Stimulated activated CD4-positive, alpha-beta T cell treated with anti-CD3 and anti-CD28 coated beads, Interleukin-15, amount 100 ng/mL, for 1 hour (primary cell): ENCODE measurements at places on chromosomes 13 and 19.

GRCh38 chr19:53432088-53432661, 391 bp downstream of the ZNF761 start:
- no peak for DNase-seq

DNA sequence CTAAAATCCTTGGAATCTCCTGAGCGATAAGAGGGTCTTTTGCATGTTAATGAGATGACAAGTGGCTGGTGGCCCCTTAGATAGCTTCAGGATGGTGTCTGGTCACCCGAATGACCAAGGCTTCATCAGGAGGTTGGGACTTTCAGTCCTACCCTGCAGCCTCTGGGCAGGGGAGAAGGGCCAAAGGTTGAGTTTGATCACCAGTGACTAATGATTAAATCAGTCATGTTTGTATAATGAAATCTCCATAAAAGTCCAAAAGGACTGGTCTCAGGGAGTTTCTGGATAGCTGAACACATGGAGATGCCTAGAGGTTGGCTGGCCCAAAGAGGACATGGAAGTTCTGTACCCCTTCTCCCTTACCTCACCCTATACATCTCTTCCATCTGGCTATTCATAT, 316.2 kb downstream of the MTUS2 start:
- no peak for DNase-seq

- DNase-seq, result no peak
Observed at GRCh38 chr19:19485998-19486290, 29.4 kb downstream of the TSSK6 start.

- no peak for DNase-seq
Observed at GRCh38 chr13:73428706-73429105, 369.9 kb downstream of the KLF5 start.

GRCh38 chr19:48135411-48135810, 24.8 kb upstream of the PLA2G4C start:
- no peak for DNase-seq

DNA sequence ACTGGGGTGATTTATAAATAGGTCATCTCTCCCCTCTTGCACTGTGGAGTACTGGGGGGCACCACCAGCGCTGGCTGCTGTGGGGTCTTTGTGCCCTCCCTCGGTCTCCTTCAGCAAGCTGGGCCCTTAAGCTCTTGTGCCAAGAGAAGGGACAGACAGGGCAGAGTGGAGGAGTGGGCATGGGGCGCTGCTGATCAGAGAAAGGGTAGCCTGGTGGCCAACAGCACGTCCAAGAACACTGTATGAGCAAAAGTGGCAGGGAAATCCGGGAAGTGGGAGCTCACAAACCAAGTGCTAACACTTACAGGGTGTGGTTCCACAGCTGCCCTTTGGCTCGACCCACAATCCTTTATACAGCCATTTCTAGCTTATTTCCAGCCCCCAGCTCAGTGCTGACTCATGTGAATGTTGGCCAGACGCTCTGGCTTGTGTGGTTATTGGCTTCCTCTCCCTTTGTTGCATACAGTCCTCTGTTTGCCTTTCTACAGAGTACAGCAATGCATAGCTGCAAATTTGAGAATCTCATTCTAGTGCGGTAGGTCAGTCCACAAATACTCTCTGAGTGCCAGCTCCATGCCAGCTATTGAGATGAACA, 298.8 kb downstream of the SHISA2 start:
- DNase-seq, result no peak

GRCh38 chr13:110105136-110105535, 201.8 kb downstream of the COL4A1 start:
- DNase-seq, result no peak

- DNase-seq, result no peak
Observed at GRCh38 chr13:43009506-43009905, 13.9 kb upstream of the DNAJC15 start.

DNA sequence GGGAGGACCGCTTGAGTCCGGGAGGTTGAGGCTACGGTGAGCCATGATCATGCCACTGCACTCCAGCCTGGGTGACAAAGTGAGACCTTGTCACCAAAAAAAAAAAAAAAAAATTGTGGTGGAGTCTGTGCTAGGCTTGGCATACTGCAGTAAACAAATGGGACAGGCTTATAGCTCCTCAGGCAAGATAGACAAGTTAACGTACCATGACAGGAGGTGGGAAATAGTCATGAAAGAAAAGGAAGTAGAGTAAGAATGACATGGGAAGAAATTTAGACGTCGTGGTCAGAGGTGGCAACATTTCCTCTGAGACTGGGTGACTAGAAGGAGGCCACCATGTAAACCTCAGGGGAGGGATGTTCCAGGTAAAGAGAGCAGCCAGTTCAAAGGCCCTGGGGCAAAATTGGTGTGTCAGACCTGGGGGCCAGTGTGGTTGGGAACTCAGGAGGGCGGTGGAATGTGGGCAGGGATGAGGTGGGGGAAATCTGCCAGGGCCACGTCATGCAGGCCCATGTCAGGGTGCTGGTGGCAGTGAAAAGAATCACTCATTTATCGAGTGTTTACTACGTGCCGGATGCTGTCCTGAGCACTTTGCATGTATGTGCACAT, 5.6 kb downstream of the SNRPA start:
- DNase-seq, result no peak

GRCh38 chr13:28429096-28429495, 65.8 kb downstream of the FLT1 start:
- DNase-seq, result no peak

DNA sequence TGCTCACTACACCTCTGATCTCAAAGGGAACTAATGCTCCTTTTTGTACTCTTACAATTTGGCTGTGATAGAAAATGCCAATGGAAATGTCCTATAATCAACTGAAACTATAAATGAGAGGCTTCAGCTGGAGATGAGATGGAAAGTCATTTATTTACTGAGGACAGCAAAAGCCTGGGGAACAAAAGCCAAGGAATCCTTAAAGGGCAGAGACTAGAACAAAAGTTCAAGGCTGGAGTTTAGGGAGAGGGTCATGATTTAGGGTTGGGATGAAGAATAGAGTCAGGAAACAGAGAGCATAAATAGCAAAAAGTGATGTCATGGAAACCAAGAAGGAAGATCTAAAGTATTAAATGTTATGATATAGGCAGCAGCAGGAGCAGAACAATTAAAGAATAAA, 401.1 kb downstream of the FGF14 start:
- DNase-seq, result no peak

DNA sequence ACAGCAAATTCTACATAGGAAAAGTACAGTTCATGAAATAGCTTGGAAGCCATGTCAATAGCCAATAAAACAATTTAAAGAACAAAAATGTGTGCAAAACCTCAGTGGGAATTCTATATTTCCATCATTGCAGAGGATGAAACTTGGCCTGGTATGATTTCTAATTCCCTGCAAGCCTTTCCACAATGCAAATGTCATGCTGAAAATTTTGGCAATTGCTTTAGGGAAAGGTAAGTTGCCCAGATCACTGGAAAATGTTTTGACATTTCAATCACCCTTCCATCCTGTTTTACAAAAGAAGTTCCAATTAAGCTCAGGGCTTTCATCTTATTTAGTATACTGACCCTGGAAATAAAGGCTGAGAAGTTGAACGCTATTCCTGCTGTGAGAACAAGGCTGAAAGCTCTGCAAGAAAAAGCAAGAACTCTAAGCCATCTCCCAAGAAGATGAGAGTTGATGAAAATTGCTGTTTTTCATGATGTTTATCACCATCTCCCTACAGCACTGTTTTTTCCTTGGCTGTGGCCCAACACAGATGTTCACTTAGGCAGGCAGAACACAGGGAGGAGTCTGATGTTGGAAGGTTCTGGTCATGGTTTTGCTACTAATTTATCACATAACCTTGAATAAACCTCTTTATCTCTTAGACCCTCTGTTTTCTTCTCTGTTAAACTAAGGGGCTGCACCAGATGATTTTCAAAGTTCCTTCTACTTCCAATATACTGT, 263.7 kb downstream of the KCTD12 start:
- DNase-seq, result no peak

DNA sequence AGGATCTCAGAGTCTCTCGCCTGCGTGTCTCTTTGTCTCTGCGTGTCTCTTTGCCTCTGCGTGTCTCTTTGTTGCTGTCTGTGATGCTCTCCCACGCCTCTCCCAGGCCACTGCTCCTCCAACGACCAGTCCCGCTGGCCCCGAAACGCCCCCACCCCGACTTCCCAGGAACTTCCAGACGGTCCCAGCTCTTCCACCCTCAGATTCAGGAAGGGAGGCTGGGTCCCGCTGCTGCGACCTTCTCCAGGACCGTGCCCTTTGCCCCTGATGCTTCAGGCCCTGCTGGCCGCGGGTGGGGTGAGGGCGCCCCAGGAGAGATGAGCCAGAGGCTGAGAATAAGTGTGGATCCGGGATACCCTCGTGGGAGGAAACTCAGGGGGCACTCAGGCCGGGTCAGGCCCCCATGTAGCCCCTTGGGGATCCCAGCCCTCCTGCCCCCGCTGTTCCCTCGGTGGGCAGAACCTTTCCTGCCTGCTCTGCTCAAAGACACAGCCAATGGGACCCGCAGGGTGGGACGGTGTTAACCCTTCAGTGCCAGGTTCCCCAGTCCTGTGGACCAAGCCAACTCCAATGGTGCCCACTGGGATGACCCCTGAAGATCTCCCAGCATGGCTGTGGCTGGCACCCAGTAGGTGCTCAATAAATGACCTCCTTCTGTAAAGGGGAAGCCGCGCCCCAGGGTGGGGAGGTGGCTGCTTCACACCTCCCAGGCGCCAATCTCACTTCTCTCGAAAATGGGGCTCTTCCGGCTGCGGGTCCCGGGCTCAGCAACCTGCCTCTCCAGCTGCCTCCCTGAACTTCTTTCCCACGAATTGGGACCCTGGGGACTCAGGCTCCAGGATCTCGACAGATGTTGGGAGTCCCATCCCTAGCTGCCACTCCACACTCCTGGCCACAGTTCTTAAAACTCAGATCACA, 1.5 kb upstream of the S1PR5 start:
- no peak for DNase-seq

DNA sequence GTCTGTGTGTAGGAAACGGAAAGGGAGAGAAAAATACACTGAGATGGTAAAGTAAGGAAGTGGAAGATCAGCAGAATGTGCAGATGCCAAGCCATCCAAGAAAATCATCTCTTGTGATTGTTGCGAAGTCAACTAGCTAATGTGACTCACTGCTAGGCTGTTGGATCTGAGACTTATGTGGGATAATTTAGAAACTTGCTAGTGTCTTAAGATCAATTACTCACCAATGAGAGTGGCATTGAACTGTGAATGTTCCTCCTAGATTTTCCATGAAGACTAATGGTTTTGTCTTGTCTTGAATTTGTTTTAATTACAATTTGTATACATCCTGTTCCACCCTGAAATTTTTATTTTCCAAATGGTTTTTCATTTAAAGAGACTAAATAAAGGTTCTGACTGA, 771.6 kb downstream of the EFNB2 start:
- no peak for DNase-seq

DNA sequence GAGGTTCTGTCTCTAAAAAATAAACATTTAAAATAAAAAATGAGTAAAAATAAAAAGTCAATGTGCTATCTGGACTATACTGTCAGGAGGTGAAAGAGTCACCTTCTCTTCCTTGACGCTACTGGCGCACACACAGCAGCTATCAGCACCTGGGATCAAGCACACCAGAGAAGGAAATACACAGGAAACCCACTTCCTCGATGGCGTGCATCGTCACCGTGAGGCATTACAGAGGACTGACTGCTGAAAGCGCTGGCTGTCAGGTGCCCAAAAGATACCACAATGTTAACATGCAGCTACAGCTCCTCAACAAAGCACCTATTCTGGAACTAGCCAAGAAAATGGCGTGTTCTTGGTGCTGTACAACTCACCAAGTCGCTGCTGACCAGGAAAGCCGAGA, 6.1 kb downstream of the SLC35E1 start:
- DNase-seq, result no peak

GRCh38 chr13:24127116-24127631, 33.3 kb upstream of the SPATA13 start:
- DNase-seq, result no peak

DNA sequence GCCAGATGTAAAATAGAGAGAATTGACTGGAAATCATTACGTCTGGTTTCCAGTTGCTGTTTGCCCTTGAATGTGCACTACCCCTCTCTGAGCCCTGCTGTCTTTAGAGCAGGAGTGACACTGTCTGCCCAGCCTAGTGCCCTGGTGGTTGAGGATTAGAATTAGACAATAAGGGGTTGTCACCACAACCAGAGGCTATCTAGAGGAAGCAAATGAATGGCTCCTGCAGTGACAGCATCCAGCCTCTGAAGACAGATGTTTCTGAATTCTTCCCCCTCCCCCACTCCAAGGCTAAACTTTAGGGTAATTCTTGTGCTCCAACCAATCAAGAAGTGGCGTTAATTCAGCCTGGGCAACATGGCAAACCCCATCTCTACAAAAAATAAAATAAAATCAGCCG, 2.0 kb downstream of the RAB8A start:
- DNase-seq, result no peak

DNA sequence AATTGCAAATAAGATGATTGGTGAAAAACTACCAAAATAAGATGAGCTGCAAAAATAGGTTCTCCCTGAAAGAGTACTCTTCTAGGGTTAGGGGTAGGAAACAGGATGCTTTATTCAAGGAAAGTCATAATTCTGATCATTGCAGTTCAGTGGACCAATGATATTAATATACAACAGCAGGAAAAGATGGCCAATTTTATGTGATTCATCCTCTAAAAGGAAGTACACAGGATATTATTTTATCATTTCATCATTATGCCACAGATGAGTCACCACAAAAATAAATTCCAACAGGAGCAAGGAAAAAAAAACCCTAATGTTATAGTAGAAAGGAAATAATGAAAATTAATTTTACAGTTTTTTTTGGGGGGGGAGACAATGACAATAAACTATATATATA, 205.0 kb downstream of the NALCN start:
- DNase-seq, result no peak

- DNase-seq, result no peak
Observed at GRCh38 chr19:30743011-30743410, 370.8 kb downstream of the ZNF536 start.

DNA sequence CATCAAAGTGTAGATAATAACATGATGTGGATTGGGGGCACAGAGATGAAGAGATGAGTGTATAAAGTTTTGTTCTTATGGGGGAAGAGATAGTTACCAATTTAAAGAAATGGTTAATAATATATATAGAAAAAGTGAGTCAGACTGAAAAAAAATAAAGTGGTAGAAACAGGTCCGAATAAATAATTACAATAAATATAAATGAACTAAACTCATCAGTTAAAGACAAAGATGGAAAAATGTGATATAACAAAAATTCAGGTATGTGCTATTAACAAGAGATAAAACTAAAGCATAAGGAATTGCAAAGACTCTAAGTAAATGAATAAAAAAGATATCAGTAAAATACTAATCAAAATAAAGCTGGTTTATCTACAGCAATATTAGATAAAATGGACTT, 61.1 kb upstream of the KPNA3 start:
- DNase-seq, result no peak
